ENCODE measurements at places on chromosomes 12 and 14. TPM values are rescaled to one million over a fixed set of nuclear protein-coding genes. Genes with fewer than 3 reads are reported as not detected.
A peak's percentile ranks its signal among the peaks of the same experiment; 100 is the strongest.

- H3K36me3 ChIP-seq: no peaks in the 10 kb centered on the region
- H3K27me3 ChIP-seq: no peaks in the 10 kb centered on the region
- H3K4me1 ChIP-seq: no peaks in the 10 kb centered on the region
- H3K27ac ChIP-seq: no peak overlapping the region
- no peak for DNase-seq
- H3K4me3 ChIP-seq: no peak overlapping the region
These were observed 228.9 kb upstream of the EGLN3 start for GRCh38 chr14:34179727-34180126.

DNA sequence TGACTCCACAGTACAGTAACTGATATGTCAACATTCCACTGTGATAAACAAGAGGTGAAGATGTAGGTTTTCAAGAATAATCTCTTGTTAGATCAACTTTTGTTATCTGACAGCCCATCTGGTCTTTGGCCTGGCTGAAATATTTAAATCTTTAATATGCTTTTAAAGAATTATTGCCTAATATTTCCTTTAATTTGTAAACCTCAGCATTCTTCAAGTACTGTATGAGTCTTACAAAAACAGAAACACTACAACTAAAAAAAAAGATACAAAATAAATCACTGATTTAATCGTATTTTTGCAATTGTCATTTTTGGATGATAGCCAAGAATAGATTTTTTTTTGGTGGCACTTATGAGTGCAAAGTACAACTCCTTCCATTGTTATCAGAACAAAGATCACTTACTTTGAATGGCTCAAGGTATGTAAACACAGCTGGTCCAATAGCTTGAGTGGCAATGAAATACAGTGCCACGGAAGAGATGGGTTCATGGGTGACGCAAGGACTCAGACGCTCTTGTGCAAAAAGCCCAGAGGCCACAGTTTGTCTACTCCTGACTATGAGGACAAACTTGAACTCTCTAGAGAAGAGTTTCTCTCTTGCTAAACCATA, 109.5 kb downstream of the PAX9 start:
- no peaks in the 10 kb centered on the region for H3K36me3 ChIP-seq
- no peak overlapping the region for H3K4me3 ChIP-seq
- DNase-seq: peak; percentile 27
- H3K4me1 ChIP-seq: no peaks in the 10 kb centered on the region
- no peaks in the 10 kb centered on the region for H3K27me3 ChIP-seq

- no peak for DNase-seq
- peaks cover 3% of the 10 kb centered on the region for H3K4me1 ChIP-seq
- no peak overlapping the region for H3K27ac ChIP-seq
- no peaks in the 10 kb centered on the region for H3K27me3 ChIP-seq
- no peaks in the 10 kb centered on the region for H3K36me3 ChIP-seq
These were observed 22.3 kb upstream of the AMN1 start for GRCh38 chr12:31751085-31751484.

DNA sequence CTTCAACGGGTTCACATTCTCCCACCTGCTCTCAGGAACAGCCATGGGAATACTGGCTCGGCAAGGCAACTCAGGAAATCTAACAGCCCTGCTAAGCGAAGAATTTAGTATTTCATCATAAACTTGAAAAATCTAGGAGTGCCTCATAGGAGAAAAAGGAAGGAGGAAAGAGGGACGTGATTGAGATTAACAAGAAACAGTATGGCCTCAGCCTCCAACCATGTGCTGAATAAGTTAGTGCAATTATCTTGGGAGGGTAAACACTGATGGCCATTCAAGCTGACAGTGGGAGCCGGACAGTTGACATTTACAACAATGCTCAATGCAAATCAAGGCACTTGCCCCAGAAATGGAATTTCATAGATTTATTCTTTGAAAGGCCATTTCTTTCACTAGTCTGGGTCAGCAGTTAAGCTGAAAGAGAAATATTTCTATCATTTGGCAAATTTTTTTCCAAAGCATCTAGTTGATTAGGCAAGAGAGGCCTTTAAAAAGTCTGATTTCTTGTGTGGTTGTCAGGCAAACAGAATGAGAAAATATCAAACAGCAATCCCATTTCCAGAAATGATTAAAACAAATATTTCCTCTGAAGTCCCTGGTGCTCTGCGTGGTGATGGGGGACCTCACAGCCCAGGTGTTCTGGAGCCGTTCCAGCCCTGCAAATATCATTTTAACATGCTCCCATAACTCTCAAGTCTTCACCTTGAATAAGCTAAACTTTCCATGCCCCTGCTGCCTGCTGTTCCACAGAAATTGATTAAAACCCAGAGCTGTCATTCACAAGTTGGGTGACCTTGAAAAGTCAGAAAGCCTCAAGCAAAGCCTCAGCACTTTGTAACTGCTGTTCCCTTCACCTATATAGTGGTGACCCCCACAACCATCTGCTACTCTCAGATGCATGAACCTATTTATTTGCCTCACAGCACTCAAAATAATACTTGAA, 121.6 kb downstream of the PHLDA1 start:
- H3K4me1 ChIP-seq: no peaks in the 10 kb centered on the region
- no peaks in the 10 kb centered on the region for H3K27me3 ChIP-seq
- no peak overlapping the region for H3K27ac ChIP-seq
- no peak for DNase-seq
- H3K36me3 ChIP-seq: no peaks in the 10 kb centered on the region

- H3K27ac ChIP-seq: no peak overlapping the region
- DNase-seq: no peak
- H3K4me1 ChIP-seq: no peaks in the 10 kb centered on the region
- no peaks in the 10 kb centered on the region for H3K27me3 ChIP-seq
These were observed 42.5 kb downstream of the MAP4K5 start for GRCh38 chr14:50489851-50490250.

DNA sequence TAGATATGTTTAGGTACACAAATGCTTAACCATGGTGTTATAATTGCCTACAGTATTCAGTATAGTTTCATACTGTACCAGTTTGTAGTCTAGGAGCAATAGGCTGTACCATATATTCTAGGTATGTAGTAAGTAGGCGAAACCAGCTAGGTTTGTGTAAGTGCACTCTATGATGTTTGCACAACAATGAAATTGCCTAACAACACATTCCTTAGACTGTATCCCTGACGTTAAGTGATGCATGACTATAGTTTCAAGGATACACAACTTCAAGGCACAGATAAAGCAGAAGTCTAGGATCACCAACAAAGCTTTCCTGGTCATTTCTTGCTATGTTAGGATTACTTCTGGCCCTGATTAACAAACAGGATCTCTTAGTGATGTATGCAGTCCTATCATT, 135.1 kb downstream of the SLC38A1 start:
- H3K4me1 ChIP-seq: no peaks in the 10 kb centered on the region
- DNase-seq: no peak
- H3K27ac ChIP-seq: no peak overlapping the region
- H3K4me3 ChIP-seq: no peak overlapping the region
- H3K27me3 ChIP-seq: no peaks in the 10 kb centered on the region

- peaks cover 5% of the 10 kb centered on the region for H3K4me1 ChIP-seq
- H3K27ac ChIP-seq: no peak overlapping the region
- no peak for DNase-seq
- no peaks in the 10 kb centered on the region for H3K27me3 ChIP-seq
These were observed 12.9 kb downstream of the CREBL2 start for GRCh38 chr12:12624498-12624992.

DNA sequence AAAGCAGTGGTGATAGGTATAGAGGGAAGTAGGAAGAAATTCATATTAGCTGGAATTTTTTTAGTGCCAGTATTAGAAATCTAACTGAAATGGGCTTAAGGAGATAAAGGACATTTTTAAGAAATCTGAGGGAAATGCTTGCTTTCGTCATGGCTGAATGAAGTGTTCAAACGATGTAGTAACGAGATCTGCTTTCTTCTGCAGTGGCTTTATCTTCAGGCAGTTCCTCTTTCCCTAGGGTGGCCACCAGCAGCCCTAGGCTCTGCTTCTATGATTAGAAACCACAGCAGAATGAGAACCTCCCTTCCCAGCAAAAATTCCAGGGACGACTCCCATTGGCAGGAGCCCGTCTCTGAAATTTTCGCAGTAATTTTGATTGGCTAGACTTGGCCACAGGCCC, 163.9 kb upstream of the FRMD6 start:
- H3K4me3 ChIP-seq: no peak overlapping the region
- no peak for DNase-seq
- no peaks in the 10 kb centered on the region for H3K27me3 ChIP-seq
- no peaks in the 10 kb centered on the region for H3K36me3 ChIP-seq
- H3K27ac ChIP-seq: no peak overlapping the region
- no peaks in the 10 kb centered on the region for H3K4me1 ChIP-seq

DNA sequence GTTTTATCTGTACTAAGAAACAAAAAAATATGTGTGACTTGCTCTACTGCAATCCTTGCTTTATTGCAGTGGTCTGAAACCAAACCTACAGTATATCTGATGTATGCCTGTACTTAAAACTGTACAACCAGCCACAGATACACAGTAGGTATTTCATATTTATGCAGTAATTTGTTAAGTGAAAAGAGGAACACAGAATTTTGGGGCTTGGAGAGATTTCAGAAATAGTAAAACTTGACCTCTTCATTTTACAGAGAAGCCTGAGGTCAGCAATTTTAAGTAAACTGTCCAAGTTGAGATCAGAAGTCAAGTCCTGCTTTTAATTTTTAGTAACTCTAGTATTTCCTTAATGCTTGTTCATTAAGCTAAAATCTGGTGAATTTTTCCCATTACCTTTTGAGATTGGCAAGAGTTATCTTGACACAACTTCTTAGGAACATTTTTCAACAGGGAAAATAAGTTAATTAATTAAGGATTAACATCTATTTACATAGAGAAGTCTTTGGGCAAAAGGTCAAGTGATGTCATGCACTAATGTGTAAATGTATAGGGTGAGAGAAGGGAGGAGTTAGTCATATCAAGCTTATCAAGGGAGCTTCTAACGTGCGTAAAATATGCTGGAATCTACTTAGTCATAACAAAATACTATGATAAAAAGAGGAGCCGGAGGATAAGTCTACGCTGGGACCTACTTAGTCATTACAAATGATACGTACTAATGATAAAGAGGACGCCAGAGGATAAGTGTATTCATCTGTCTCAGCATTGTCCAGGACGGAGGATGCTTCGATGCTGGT, 66.0 kb upstream of the GTF2A1 start:
- H3K36me3 ChIP-seq: no peaks in the 10 kb centered on the region
- no peak overlapping the region for H3K4me3 ChIP-seq
- H3K27ac ChIP-seq: no peak overlapping the region
- no peaks in the 10 kb centered on the region for H3K27me3 ChIP-seq
- H3K4me1 ChIP-seq: no peaks in the 10 kb centered on the region
- DNase-seq: no peak

DNA sequence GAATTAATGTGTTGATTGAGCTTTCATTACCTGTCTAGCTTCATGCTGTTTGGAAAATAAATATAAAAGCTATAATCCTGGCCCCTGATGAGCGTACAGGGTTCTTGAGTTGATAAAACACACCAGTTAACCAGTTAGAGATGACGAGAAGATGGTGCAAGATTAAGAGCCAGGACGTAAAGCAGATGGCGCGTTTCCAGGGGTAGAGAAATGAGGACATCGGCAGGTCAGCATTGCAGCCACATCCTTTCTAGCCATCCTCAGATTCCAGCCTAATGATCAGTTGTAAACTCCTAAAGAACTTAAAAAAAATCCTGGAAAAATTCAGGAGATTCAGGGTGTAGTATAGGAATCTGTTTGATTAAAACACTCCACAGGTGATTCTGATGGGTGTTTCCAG, 203.7 kb downstream of the CACNA1C start:
- DNase-seq: no peak
- H3K4me1 ChIP-seq: no peaks in the 10 kb centered on the region
- H3K27ac ChIP-seq: no peak overlapping the region
- no peak overlapping the region for H3K4me3 ChIP-seq
- H3K27me3 ChIP-seq: no peaks in the 10 kb centered on the region
- no peaks in the 10 kb centered on the region for H3K36me3 ChIP-seq

DNA sequence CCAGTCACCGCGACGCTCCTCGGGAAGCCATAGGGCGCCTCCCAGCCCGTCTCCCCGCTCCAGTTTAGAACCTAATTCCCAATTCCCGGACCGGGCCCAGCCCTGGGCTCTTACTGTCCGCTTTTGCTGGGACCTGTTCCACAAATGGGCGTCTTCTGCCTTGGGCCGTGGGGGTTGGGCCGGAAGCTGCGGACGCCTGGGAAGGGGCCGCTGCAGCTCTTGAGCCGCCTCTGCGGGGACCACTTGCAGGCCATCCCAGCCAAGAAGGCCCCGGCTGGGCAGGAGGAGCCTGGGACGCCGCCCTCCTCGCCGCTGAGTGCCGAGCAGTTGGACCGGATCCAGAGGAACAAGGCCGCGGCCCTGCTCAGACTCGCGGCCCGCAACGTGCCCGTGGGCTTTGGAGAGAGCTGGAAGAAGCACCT, 797 bp downstream of the UNG start:
- peak overlapping the region; percentile 98 for H3K4me3 ChIP-seq
- no peaks in the 10 kb centered on the region for H3K27me3 ChIP-seq
- peaks cover 8% of the 10 kb centered on the region for H3K4me1 ChIP-seq
- H3K27ac ChIP-seq: peak overlapping the region; percentile 96

DNA sequence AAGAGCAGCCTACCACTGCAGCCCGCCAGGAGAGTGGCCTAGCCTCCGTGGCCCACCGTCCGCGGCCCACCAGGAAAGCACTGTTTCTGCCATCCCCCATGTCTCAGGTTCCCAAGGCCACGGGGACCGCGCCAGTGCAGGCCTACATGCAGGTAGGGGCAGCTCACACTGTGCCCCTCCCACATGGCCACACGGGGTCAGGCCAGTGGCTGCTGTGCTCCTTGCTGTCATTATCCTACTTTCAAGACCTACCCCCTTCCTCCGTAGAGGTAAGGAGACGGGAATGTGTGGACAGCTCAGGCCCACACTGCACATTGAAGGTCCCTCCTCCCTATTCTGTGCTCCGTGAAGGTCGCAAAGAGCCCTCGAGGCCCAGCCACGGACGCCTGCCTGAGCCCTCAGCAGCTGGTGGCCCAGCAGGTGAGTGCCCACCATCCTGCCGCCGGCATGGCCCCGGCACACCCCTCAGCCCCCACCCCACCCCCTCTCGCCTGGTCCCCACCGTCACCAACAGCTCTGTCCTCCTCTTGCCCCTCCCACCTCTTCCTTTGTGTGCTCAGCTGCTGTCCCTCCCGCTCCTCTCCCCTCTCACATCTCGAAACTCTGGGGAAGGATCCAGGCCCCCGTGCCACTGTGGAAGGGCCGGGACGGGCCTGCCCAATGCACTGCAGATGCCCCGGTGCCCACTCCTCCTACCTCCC, 10.0 kb downstream of the DDX51 start:
- no peak for DNase-seq
- no peaks in the 10 kb centered on the region for H3K27me3 ChIP-seq
- no peaks in the 10 kb centered on the region for H3K4me1 ChIP-seq
- no peak overlapping the region for H3K4me3 ChIP-seq
- H3K27ac ChIP-seq: no peak overlapping the region

GRCh38 chr12:12481631-12482030, 81.0 kb downstream of the DUSP16 start:
- no peaks in the 10 kb centered on the region for H3K4me1 ChIP-seq
- H3K36me3 ChIP-seq: peaks cover 6% of the 10 kb centered on the region
- H3K27ac ChIP-seq: peak overlapping the region; percentile 29

The ADCY4 gene
- total RNA-seq: 10.2 TPM

The CPM gene
- total RNA-seq: 30.0 TPM

The TRMT5 gene
- total RNA-seq: 10.0 TPM

The TSPAN9 gene
- 9.9 TPM for total RNA-seq

The BEST3 gene
- total RNA-seq: not detected

The MIP gene
- total RNA-seq: not detected

Data from colonic mucosa (tissue), 4 donors.